A549 treated with Mapracorat at 1 μM for 4 hours (cell line): ENCODE measurements at places on chromosomes 4 and X. TPM values are rescaled to one million over a fixed set of nuclear protein-coding genes. Genes with fewer than 3 reads are reported as not detected.

The SMIM31 gene
- total RNA-seq: 0.06 to 0.15 TPM in 2 of 5 replicates, not detected in the others

The SHOX gene
- not detected in 5 replicates for total RNA-seq

The WFS1 gene
- 10.0 to 14.2 TPM (median 13.5 TPM) in 5 replicates for total RNA-seq

The VCX2 gene
- total RNA-seq: not detected in 5 replicates

The UBA6 gene
- 13.9 to 17.2 TPM (median 14.9 TPM) in 5 replicates for total RNA-seq

The UNC5C gene
- 0.01 to 0.02 TPM in 2 of 5 replicates, not detected in the others for total RNA-seq

The BANK1 gene
- total RNA-seq: 0.63 to 1.8 TPM (median 0.93 TPM) in 5 replicates

The TMPRSS11A gene
- not detected in 5 replicates for total RNA-seq

The LAGE3 gene
- 46.6 to 72.5 TPM (median 69.3 TPM) in 5 replicates for total RNA-seq

The POLN gene
- total RNA-seq: 0.33 to 1.8 TPM (median 0.64 TPM) in 5 replicates

The FATE1 gene
- total RNA-seq: not detected in 5 replicates

The SLC4A4 gene
- 1.3 to 2.1 TPM (median 1.6 TPM) in 5 replicates for total RNA-seq

The MAMLD1 gene
- 7.0 to 8.0 TPM (median 7.5 TPM) in 5 replicates for total RNA-seq

The PNMA5 gene
- total RNA-seq: not detected in 5 replicates
